Activated CD4-positive, alpha-beta T cell treated with anti-CD3 and anti-CD28 coated beads, Interleukin-2, Interleukin-4, amounts not matched to agents 100 ng/mL and 50 ng/mL, durations not matched to agents 16 hours and 8 hours (primary cell): ENCODE measurements at places on chromosomes 5 and 9.

GRCh38 chr5:137516251-137516797 lies 17.2 kb upstream of the SPOCK1 start:
- DNase-seq, result no peak

- no peak for DNase-seq
These were observed 556.2 kb downstream of the TLE4 start for GRCh38 chr9:80127920-80128319.

DNA sequence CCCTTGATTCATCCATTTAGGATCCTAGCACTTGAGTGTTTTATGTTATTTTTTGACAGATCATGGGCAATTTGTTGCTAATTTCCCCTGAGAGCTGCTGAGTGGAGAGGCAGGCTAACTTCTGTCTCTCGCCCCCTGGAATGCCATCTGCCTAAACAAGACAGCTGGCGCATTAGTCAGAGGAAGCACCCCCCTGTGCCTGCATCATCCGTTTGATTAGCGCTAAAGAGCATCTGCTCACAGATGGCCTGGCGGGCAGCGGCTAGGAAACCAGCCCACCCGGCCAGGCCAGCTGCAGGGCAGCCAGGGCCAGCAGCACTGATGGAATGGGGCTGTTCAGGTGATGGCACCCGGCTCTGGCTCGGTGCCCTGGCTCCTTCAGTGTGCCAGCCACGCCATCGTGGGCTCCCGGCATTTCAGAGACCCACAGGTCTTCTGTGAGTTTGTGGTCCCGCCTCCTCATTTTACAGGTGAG lies 22.9 kb upstream of the ASS1 start:
- no peak for DNase-seq

- no peak for DNase-seq
These were observed 108.7 kb upstream of the SSBP2 start for GRCh38 chr5:81859624-81860023.

GRCh38 chr5:103514371-103514770 lies 48.2 kb downstream of the NUDT12 start:
- no peak for DNase-seq

DNA sequence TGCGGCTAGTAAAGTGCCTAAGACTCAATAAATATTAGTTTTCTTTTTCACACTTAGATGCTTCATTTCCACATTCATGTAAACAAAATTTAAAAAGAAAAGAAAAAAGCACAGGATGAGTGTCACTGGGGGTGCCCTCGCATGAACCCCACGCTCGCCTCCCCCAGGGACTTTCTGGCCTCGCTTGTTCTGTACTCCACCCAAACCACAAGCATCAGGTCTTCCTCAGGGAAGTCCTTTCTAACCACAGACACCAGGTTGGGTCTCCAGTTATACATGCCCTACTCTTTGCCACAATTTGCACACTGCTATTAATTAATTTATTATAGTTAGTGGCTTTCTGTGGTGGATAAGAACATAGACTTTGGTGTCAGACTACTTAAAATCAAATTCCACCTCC lies 92.4 kb downstream of the RORB start:
- no peak for DNase-seq

DNA sequence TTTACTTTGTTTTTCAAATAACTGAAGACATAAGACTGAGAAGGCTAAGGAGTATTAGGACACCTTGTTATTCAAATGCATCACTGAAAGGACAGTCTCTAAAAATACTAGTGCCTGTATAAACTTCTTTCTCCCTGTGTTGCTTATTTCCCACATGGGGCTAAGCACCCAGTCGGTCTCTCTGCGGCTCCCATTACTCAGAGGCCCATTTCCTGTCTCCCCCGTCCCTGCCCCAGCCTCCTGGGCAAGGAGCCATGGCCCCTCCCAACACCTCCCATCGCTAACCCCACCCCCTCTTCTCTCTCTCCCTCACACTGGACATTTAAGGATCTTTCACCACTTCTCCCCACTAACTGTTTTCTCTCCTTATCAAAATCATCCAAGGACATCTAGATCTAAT lies 81.9 kb downstream of the EBF1 start:
- no peak for DNase-seq

- DNase-seq, result no peak
These were observed 897.5 kb downstream of the TLE1 start for GRCh38 chr9:80791836-80792235.

- no peak for DNase-seq
These were observed 14.0 kb downstream of the FGFR4 start for GRCh38 chr5:177100714-177101121.

GRCh38 chr5:133400831-133401351 lies 211.4 kb downstream of the FSTL4 start:
- no peak for DNase-seq

- DNase-seq, result no peak
These were observed 40.3 kb upstream of the XPA start for GRCh38 chr9:97737429-97737828.

DNA sequence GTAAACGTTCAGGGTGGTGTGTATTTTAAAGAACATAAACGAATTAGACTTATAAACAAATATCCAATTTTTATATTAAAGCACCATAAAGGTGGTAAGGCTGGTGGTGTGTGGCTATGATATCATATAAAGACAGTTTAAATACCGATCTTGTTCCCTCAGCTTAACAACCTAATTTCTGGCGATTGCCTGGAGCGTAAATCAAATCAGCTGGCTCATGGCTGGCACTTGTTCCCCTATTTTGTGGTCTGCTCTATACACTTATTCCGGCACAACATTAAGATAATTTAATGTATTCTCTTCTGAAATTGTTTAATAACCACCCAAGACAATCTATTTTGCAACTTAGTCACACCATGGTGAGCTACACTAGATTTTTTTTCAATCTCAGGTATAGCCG lies 2.4 kb upstream of the HAPLN1 start:
- DNase-seq, result no peak

DNA sequence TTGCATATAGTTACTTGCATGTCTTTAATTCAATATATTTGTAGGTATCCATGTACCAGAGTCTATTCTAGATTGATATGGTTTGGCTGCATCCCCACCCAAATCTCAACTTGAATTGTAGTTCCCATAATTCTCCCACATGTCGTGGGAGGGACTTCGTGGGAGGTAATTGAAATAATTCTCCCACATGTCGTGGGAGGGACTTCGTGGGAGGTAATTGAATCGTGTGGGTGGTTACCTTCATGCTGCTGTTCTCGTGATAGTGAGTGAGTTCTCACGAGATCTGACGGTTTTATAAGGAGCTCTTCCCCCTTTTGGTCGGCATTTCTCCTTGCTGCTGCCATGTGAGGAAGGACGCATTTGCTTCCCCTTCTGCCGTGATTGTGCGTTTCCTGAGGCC lies 16.5 kb downstream of the FBXL7 start:
- DNase-seq, result no peak

DNA sequence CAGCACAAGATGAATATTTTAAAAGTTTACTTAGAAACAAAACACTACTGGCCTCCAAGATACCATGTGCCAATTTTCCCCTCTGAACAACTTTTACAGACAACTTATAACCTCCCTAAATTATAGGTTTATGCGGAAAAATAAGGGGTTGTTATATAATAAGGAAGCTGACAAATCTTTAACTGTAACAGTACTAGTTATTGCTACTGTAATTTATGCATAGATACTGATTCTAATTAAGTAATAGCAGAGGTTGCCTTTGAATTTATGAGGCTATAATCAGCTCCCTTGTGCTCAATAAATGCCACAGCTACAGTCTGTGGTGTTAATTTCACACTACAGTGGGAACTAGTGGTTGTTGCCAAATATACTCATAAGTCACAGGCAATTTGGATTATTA lies 291.3 kb upstream of the PCSK5 start:
- DNase-seq, result no peak

- DNase-seq, result no peak
These were observed 428.2 kb downstream of the ENC1 start for GRCh38 chr5:74212336-74212735.

GRCh38 chr9:16637218-16637617 lies 233.3 kb downstream of the BNC2 start:
- no peak for DNase-seq

DNA sequence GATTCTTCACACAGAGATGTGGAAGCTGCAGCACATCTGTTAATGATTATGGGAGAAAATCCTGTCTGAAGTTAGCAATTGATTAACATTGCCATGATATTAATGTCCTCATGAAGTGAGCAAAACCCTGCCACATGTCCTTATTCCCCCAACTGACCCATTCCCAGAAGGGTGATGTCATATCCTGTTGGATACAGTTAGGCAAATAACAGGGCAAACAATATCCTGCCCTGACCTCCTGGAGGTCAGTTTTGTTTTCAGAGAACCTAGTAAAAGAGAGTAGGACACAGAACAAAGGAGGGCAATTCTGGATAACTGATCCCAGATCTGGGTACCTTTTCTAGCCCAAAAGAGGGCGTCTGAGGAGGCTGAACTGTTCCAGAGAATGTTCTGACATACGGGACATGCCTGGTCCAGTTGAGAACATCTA lies 11.0 kb downstream of the ABLIM3 start:
- no peak for DNase-seq

GRCh38 chr5:149294872-149295829 lies 23.5 kb downstream of the AFAP1L1 start:
- DNase-seq, result no peak

- no peak for DNase-seq
These were observed 41.3 kb upstream of the TESK1 start for GRCh38 chr9:35563791-35564197.

DNA sequence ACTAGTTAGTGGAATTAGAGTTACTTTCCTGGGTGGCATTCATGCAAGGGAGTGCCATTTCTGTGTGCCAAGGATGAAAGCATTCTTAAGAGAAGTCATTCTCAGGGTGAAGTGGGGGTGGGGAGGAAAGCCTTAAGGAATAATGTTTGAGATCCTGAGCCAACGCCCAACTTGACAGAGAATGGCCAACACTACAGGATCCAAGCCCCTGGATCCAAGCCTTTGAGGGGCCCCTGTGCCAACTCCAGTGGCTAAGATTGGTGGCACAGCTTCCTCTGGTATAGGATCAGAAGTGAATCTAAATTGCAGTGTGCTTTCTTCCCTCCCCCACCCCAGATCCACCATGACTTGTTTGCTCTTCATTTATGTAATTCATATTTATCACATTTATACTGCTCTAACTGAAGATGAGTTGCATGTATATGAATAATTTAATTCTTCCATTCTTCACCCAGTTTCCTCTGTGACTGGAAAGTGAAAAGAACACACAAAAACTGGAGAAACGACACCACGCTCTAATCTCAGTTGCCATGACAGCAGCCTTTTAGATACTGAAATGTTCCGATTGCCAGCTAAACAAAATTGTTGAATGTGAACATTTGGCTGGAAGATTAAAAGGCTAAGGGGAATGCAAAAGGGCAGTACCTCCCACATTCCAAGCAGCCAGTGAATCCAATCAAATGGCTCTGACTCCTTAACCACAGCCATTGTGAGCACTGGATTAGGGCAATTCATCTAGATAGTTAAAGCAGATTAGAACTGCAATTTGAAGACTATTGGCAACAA lies 4.5 kb downstream of the ZNF608 start:
- DNase-seq, result no peak

DNA sequence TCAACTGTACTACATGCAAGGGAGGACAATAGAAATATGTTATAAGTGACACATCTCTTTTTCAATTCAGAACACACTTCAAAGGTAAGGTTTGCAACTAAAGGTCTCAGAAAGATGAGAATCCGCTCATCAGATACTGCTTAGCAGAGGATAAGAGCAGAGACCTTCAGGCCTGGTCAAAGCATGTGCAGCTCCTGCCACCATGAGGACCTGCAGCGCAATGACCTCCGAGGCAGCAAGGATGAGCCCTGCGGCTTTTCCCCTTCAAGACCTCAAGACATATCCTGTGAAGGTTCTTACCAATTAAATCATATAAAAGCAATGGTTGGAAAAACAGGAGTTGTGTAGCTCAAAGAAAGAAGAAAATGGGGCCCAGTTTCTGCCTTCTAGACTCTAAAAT lies 135.8 kb downstream of the TRIM36 start:
- no peak for DNase-seq

- DNase-seq, result no peak
These were observed 20.8 kb downstream of the OR1L3 start for GRCh38 chr9:122695696-122696095.

DNA sequence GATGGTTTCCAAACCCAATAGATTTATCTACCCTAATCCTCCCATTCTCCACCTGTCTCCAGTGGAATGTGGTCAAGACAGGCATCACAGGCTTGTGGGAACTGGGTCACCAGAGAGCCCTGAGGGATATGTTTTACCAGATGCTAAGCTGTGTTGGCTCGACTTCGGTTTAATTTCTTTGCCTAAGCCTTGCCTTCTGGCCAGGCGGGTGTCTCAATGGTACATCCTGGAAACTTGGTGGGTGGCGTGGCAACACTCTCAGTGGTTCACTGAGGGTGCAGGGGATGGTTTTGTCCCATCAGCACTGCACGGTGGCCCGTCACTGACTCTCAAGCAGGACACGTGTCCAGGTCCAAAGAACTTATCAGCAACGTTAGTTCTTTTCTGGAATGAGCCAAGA lies 192.2 kb downstream of the TENT4A start:
- no peak for DNase-seq

- no peak for DNase-seq
These were observed 87.5 kb downstream of the TRPM6 start for GRCh38 chr9:74800226-74800625.

GRCh38 chr5:151065609-151066008 lies 15.2 kb downstream of the TNIP1 start:
- DNase-seq, result no peak

DNA sequence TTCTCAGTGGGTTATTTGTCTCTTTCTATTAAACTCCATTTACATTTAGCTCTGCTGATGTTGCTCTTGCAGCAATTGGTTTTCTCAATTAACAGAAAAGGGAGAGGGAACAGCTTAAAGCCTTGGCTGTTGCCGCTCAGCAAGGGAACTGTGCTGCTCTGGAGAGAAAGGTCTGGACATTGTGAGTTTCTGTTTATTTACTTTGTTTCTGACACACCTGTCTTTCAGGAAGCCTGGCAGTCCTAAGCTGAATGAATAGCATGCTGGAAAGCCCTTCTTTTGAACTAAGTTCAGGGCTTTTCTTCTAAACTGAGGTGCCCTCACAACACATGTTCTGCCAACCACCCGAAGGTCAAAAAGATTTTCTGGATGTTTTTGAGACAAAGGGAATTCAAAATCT lies 491.9 kb downstream of the PDE4D start:
- DNase-seq, result no peak

DNA sequence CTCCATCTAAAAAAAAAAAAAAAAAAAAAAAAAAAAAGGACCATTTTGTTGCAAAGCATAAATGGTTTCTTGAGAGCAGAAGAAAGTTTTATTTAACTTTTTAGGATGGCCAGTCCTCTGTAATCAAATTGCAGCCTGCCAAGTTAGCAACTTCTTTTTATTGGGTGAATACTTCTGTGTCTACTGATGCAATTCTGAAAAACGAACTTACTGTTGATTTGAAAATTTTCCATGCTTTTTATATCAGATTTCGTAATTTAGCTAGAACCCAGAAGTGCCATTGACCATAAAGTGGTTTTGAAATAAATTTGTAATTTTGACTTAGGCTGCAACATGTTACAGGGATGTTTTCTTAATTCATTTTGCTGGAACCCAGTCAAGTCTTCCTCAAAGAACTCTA lies 269.1 kb upstream of the ACTBL2 start:
- DNase-seq, result no peak
